ENCODE measurements at places on chromosomes 4 and X. TPM values are rescaled to one million over a fixed set of nuclear protein-coding genes. Genes with fewer than 3 reads are reported as not detected.

Gene TGIF2LX
- not detected for total RNA-seq

GRCh38 chrX:75421688-75422230 is 101.1 kb downstream of the ZDHHC15 start:
- no peak overlapping the region for H3K4me3 ChIP-seq
- no peaks in the 10 kb centered on the region for H3K36me3 ChIP-seq
- H3K4me1 ChIP-seq: no peaks in the 10 kb centered on the region
- H3K27ac ChIP-seq: no peak overlapping the region
- no peaks in the 10 kb centered on the region for H3K27me3 ChIP-seq

- H3K27me3 ChIP-seq: peaks cover 18% of the 10 kb centered on the region
- H3K36me3 ChIP-seq: no peaks in the 10 kb centered on the region
- DNase-seq: no peak
- H3K4me1 ChIP-seq: peaks cover 21% of the 10 kb centered on the region
Measured at GRCh38 chrX:39475372-39475771, 622.4 kb downstream of the BCOR start.

DNA sequence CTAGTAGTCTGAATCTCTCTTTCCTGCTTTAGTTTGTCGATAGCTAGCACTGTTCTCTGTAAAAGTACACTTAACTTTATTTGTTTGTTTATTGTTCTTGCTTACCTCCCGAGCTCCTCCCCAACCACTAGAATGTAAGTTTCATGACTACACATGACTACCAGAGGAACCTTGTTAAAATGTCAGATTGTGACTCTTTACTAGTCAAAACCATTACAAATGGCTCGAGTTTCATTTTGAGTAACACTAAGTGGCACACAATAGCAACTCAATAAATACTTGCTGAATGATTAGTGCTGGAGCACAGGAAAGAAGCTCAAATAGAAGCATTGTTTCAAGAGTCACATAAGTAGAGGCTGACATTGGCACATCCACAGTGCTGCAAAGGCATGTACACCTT is 116.1 kb downstream of the MAPK10 start:
- no peak overlapping the region for H3K27ac ChIP-seq
- H3K36me3 ChIP-seq: peaks cover 9% of the 10 kb centered on the region
- no peak overlapping the region for H3K4me3 ChIP-seq
- DNase-seq: no peak
- H3K27me3 ChIP-seq: no peaks in the 10 kb centered on the region

DNA sequence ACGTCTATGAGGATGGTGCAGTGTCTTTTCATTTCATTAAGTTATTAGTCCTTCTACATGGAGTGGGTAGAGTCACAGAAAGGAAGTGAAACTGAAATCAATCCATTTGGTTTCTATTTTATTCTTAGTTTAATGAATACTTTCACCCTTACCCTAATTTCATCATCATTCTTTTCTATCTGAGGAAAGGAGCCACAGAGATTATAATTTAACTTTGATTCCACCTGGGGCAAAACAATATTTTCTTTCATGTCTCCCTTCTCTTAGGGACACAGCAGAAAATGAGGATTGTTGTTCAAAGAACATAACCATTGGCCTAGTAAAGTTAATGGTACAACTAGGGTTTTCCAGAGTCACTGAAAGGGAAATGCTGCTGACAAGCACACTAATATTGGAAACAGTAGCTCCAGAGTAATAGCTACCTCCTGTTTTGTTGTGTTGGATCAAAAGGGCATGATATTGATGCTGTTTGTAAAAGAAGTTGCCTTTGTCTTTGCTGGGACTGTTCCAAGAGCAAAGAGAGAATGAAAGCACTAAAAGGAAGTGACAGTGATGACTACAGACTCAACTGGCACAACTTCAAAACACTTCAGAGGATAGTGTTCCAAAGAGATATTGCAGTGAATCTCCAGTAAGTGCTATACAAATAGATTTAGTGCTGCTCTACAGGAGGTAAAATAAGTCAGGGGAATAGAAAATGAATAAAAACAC is 247.1 kb upstream of the PITX2 start:
- no peaks in the 10 kb centered on the region for H3K27me3 ChIP-seq
- H3K4me1 ChIP-seq: no peaks in the 10 kb centered on the region
- H3K27ac ChIP-seq: no peak overlapping the region
- no peaks in the 10 kb centered on the region for H3K36me3 ChIP-seq
- H3K4me3 ChIP-seq: no peak overlapping the region

- no peaks in the 10 kb centered on the region for H3K4me1 ChIP-seq
- H3K27me3 ChIP-seq: peaks cover 4% of the 10 kb centered on the region
- H3K4me3 ChIP-seq: no peak overlapping the region
Measured at GRCh38 chrX:133190877-133191738, 27.0 kb downstream of the TFDP3 start.

DNA sequence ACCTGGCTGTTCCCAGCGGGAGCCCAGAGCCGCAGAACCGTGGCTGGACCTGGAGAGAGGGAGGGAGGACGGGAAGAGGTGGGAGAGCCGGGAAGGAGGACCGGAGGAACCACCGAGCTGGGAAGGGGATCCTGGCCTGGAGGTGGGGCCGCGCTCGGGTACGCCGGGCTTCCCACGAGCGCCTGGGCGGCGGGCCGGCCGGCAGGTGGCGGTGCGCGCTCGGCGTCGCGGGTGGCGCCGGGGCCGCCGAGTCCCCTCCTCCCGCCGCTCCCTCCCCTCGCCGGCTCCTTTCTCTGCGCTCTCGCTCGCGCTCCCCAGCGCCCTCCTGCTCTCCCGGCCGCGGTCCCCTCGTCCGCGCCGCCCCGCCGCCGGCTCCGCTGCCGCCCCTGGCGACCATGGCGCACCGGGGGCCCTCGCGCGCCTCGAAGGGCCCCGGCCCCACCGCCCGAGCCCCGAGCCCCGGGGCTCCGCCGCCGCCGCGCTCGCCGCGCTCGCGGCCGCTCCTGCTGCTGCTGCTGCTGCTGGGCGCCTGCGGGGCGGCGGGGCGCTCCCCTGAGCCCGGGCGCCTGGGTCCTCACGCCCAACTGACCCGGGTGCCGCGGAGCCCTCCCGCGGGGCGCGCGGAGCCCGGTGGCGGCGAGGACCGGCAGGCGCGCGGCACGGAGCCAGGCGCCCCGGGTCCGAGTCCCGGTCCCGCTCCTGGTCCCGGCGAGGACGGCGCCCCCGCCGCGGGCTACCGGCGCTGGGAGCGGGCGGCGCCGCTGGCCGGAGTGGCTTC is at the start of gene SORCS2:
Gene SORCS2, plus strand, starts transcription at position 287 of the 778 bp plus-strand sequence.
- DNase-seq: peak; percentile 91
- peaks cover 38% of the 10 kb centered on the region for H3K4me1 ChIP-seq
- peak within 1 kb of the TSS; percentile 61 for H3K4me3 ChIP-seq
- H3K27me3 ChIP-seq: peaks cover 41% of the 10 kb centered on the region
- H3K27ac ChIP-seq: no peak within 1 kb of the TSS

GRCh38 chrX:154779261-154779660 is 16.6 kb downstream of the DKC1 start:
- H3K27me3 ChIP-seq: no peaks in the 10 kb centered on the region
- peaks cover 12% of the 10 kb centered on the region for H3K36me3 ChIP-seq
- DNase-seq: no peak
- no peak overlapping the region for H3K27ac ChIP-seq
- H3K4me3 ChIP-seq: no peak overlapping the region
- H3K4me1 ChIP-seq: no peaks in the 10 kb centered on the region
